Cardiac atrium fibroblast (primary cell): ENCODE measurements at places on chromosomes 16 and 17. TPM values are rescaled to one million over a fixed set of nuclear protein-coding genes. Genes with fewer than 3 reads are reported as not detected.

The CES1 gene
- total RNA-seq, result 5.6 and 9.4 TPM in 2 replicates

The SLC35G6 gene
- total RNA-seq, result not detected in 2 replicates

The OR2C1 gene
- not detected in 2 replicates for total RNA-seq

The TMEM256 gene
- total RNA-seq, result 147 and 158 TPM in 2 replicates

The RPL13 gene
- total RNA-seq, result 4,789 and 6,170 TPM in 2 replicates

The HIC1 gene
- total RNA-seq, result 39.5 and 79.4 TPM in 2 replicates

The SGCA gene
- total RNA-seq, result not detected in 2 replicates

The GNGT2 gene
- not detected in 2 replicates for total RNA-seq

The BAIAP3 gene
- total RNA-seq, result 1.8 and 4.7 TPM in 2 replicates

The GPS1 gene
- total RNA-seq, result 91.0 and 91.7 TPM in 2 replicates

The RMI2 gene
- total RNA-seq, result 3.4 and 9.4 TPM in 2 replicates

The KRT27 gene
- not detected in 2 replicates for total RNA-seq

The PRAC1 gene
- not detected in 2 replicates for total RNA-seq

The KRTAP9-4 gene
- not detected in 2 replicates for total RNA-seq

The HAS3 gene
- under 0.01 and 3.6 TPM in 2 replicates for total RNA-seq

The GJC1 gene
- total RNA-seq, result 4.7 and 5.3 TPM in 2 replicates

The ZNF319 gene
- 2.5 and 11.7 TPM in 2 replicates for total RNA-seq

The GLP2R gene
- total RNA-seq, result under 0.01 TPM in 1 of 2 replicates, not detected in the other

The TERB1 gene
- total RNA-seq, result not detected in 2 replicates

The FMNL1 gene
- 1.5 and 3.4 TPM in 2 replicates for total RNA-seq

The CACNA1G gene
- total RNA-seq, result 0.16 TPM in 1 of 2 replicates, not detected in the other

The TMEM204 gene
- 28.8 and 34.3 TPM in 2 replicates for total RNA-seq

The SPAG7 gene
- total RNA-seq, result 43.7 and 50.1 TPM in 2 replicates

The C1QTNF8 gene
- total RNA-seq, result not detected in 2 replicates

The CCT6B gene
- 0.54 and 2.4 TPM in 2 replicates for total RNA-seq

The SRL gene
- not detected in 2 replicates for total RNA-seq
